ENCODE measurements at places on chromosomes 2 and 18.

DNA sequence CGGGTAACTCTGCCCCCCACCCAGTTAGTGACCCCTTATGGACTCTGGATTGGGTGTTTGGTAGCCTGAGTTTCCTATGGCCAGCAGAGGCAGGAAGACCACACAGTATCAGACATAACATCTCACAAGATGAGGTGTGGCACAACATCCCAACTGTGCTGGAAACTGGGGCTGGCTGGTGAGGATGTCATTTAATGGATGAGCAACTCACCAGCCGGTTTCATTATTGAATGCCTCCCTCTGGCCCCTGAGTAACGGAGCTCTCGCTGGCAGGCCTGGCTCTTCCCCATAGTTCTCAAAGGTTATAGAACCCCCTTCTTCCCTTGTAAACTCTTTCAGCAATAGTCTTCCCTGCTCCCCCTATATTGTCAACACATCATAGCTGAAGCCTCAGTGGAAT, 195.0 kb downstream of the BCL11A start:
- no peak for DNase-seq

GRCh38 chr2:53235836-53236582, 531.6 kb upstream of the CHAC2 start:
- no peak for DNase-seq

DNA sequence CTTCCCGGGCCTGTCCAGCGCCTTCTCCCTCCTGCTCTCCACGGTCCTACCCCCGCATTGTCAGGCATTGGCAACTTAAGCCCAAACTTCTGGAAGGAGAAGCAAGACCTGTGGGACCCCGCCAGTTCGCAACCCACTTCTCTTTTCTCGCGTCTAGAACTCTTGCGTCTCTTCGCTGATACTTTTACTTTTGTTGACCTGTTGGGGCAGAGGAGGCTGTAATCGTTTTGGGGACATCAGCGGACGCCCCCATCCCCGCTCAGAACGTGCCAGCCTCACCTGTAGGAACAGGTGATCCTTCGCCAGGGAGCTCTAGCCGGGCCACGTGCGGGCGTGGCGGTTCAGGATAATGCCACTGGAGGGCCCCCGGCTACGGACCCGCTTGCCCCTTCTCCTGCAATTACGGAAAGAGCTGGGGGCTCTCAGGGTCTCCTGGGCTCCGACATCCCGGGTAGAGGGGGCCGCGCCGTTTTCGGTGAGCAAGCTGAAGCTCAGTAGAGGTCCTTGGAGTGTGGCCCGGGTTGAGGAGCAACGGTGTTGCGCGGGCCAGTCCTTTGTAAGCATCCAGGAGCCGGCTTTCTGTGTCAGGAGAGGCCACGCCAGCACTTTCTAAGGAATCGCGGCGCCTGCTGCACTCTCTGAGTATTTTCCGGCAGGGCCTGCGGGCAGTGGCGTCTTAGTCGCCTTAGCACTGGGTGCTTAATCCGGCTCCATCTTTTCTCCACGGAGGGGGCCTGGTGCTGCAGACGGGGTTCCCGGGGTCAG, 1.6 kb downstream of the MTCL1 start:
- peak; percentile 29 for DNase-seq

GRCh38 chr2:191974676-191975075, 127.8 kb upstream of the CAVIN2 start:
- no peak for DNase-seq

GRCh38 chr2:169739351-169739750, 5.7 kb downstream of the KLHL23 start:
- no peak for DNase-seq

GRCh38 chr2:125259451-125259850, 1234.4 kb downstream of the CNTNAP5 start:
- no peak for DNase-seq

DNA sequence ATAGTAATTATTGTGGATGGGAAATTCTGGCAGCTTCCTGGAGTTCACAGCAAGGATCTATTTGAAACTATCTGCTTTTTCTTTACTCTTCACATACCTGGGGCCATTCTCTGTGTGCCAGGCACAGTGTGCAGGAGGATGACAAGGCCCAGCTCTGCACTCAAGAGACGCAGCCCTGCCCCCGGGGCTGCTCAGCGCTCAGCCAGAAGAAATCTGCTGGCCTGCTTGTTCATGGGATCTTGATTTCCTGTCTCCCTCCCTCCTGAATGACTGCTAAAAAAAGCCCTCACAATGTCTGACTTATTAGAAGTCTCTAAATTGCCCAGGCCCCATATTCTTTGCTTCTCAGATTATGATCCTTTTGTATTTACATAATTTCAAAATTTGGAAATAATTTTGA, 210.9 kb downstream of the DCDC2C start:
- no peak for DNase-seq

GRCh38 chr2:205730701-205731582, 48.6 kb downstream of the NRP2 start:
- DNase-seq: no peak

DNA sequence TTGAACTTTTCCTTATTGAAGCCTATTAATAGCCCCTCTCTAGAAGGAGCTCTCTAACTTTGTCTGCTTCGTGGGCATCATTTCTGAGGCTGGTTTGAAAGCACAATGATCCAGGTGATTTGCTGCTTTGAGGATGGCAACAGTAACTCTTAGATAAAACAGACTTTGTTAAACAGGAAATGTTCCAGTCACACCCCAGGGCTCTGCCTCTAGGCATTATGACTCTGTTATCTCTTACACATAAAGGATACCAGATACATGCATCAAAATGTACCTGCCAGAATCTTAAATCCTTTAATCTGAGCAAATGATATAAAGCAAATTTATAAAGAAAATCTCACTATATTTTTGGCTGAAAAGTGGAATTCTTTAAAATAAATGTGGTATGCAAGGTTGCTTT, 52.3 kb downstream of the GAD1 start:
- DNase-seq: no peak

DNA sequence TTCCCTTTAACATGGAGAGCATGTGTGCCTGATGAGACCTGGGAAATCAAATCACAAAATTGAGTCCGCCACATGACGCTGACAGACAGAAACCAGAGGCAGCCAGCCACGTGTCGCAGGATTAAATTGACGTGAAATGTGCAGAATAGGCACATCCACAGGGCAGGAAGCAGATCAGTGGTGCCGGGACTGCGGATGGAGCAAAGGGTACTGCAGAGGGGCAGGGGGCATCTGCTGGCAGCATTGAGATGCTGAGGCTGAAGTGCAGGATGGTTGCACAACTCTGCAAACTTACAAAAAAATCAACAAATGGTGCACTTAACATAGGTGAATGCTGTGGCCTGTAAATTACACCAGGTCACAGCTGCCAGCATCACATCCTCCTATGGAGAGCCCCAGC, 48.2 kb upstream of the TUBA3E start:
- no peak for DNase-seq

DNA sequence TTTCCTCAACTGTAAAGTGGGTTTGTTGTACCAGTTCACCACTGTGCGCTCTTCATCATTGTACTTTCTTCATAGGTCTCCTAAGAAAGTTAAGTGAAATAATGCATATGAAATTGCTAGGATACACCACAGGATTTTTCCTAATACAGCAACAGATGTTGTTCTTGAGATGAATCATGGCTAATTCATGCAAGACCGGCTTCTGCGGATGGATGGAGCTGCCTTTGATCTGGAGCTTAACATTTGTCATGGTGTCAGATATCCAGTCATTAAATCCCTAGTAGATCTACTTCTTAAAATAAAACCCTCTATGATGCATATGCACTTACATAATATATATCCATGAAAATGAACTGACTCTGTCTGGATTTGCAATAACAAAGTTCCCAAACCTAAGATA, 114.1 kb downstream of the COL6A3 start:
- no peak for DNase-seq

DNA sequence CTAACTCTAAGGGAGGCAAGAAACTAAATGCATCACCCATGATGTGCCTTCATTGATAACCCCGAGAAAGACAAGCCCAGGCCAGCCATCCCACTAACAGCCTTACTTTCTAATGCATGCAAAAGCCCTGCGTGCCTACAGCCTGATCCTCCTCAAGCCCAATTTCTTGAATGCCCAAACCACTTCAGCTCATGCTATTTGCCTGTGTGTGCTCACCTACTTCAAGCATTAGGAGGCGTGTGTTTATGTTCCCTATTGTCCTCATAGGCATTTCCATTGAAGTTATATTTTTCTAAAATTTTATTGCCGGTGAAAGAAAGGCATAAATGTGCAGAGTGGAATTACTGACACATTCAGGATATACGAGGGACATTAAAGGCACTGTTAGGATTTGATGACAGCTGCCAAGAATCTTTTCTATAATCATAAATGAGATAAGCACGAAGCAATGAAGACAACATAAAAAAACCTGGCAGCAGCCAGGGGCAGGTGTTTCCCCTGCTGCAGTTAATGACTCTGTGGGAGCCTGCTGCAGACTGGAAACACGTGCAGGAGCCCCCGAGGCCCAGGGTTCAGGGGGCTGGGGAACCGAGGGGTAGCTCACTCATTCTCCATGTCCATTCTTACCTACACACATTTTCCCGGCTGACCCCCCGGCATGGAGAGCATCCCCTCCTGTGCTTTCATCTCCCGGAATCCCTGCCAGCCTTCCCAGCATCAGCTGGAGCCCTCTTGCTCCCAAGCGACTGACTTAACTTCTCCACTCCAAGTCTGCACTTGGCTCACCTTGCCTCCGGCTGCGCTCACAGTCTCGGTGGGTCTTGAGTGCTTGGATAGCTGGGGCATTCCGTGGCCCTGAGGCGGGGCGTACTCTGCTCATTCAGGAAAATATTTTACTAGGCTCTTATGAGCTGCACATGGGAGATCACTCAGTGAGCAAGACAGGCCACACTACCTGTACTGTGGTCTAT, 292.3 kb upstream of the SIX2 start:
- peak; percentile 89 for DNase-seq

- no peak for DNase-seq
These were observed 16.6 kb downstream of the NPPC start for GRCh38 chr2:231909631-231910030.

DNA sequence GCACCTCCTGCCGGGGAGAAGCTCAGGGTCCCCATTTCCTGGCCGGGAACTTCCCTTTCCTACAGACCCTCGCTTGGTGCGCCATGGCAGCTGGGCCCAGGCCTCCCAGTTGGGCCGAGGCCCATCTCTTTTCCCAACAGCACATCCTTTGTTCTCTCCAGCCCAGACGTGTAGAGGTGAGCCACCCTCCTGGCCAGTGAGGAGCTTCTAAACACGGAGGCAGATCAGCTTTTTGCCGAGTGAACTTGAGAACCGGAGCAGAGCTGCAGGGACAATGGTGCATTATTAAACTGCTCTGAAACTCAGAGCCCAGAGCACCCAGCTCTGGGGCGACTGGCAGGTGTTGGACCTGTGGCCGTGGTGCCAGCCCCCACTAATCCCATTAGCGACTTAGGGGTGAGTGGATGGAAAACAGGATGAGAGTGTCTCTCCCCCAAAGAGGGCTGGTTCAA, 25.4 kb downstream of the SH3BP4 start:
- DNase-seq: peak; percentile 17

- no peak for DNase-seq
These were observed 40.1 kb upstream of the PTH2R start for GRCh38 chr2:208366215-208367127.

- DNase-seq: no peak
These were observed 477.5 kb upstream of the SPHKAP start for GRCh38 chr2:228658998-228659397.

- DNase-seq: no peak
These were observed 227.8 kb upstream of the RBBP8 start for GRCh38 chr18:22705328-22705727.

GRCh38 chr2:222982010-222982908, 69.7 kb upstream of the KCNE4 start:
- DNase-seq: no peak

DNA sequence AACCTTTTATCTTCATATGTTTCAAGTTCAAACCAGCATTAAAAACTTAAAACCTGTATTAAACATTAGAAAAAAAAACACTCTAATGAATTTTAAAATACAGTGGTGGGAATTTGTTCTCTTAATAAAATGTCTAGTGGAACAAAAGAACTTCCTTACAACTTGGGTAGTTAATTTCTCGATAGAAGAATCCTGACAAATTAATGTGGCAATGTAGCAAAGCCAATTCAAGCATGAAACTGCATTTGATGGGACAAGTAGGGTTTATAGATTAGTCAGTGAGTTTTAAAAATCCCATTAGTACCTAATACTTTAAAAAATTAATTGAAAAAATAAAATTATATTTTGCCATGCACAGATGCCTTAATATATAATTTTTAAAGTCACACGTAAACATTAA, 59.4 kb downstream of the PDE1A start:
- DNase-seq: no peak

DNA sequence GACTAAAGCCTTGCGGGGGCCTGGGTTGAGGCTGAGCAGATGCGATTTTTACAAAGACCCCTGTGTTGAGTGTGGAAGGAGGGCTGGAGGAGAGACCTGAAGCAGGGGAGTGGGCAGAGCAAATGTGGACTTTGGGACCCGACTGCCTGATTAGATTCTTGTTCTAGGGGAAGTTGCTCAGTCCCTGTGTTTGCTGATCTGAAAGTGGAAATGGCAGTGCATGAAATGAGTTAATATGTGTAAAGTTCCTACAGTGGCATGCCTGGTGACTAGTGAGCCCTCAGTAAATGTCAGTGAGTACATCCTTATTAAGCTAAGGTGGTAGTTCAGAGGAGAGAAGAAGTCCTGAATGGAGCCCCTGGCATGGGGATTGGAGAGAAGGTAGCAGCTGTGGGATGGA, 52.3 kb downstream of the ARMC9 start:
- no peak for DNase-seq

GRCh38 chr2:124582387-124582786, 557.3 kb downstream of the CNTNAP5 start:
- no peak for DNase-seq

Measured in NCI-H1105 (cell line).